WERI-Rb-1 (cell line): ENCODE measurements at places on chromosomes 7 and 10.

GRCh38 chr7:122064971-122065370 is 79.1 kb downstream of the AASS start:
- no peak for DNase-seq

DNA sequence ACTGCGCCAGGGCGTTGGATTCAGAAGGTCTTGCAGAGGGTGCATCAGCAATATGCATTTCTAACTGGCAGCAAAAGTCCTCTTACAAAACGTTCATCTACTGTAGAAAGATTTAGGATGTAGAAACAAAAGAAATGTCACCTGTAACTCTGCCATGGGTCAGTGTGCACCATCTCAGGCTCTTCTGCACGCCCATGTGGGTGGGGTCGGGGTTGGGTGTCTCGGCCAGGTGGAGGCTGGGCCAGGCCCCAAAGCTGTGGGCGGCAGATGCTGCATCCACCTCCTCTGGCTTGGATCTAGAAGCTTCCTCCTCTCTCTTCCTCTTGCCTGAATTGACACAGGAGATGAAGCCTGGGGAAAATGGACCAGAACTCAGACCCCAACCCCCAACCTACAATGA is 111.3 kb upstream of the PPP2R2D start:
- DNase-seq, result no peak

- peak; percentile 39 for DNase-seq
Observed at GRCh38 chr10:78664929-78665553, 403.7 kb upstream of the ZMIZ1 start.

- no peak for DNase-seq
Observed at GRCh38 chr10:112711366-112711765, 238.7 kb upstream of the TCF7L2 start.

GRCh38 chr7:157854066-157854891 is 517.5 kb downstream of the DNAJB6 start:
- DNase-seq, result no peak

DNA sequence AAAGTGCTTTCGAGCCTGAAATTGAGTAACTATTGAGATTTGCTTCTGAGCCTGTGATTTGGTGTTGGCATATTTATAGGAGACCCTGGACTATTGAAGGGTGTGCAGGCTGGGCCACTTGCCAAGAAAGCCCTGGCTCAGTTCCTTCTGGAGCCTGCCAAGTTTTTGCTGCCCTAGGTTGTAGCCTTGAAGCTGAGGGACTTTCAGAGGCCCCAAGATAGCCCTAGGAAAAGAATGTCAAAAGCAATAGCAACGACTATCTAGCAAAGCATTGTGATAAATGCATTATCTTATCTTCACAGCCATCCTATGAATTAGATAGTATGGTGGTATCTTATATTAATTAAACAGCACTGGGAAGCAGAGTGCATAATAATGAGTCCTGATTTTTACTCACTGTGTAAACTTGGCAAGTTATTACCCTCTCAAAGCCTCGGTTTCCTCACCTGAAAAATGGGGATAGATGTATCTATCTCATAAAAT is 473.7 kb upstream of the PODXL start:
- DNase-seq, result no peak

DNA sequence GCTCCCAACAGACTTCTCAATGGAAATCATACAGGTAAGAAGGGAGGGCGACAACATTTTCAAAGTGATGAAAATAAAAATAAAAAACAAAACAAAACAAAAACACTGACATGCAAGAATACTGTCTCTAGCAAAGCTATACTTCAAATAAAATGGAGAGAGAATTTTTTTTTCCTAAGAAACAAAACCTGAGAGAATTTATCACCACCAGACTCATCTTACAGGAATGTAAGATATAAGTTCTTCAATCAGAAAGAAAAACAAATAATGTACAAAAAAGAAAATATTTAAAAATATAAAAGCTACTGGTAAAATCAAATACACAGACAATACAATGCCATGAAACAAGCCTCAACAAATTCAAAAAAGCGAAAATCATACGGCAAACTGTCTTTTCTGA is 113.2 kb downstream of the NRBF2 start:
- no peak for DNase-seq

GRCh38 chr7:129188372-129188891 is at the start of gene SMO:
Gene SMO, plus strand, starts transcription at chr7:129188633. Its CDS starts 519 bp downstream, at chr7:129189152.
- DNase-seq, result peak; percentile 72

GRCh38 chr10:123883673-123884320 is 7.8 kb downstream of the CPXM2 start:
- no peak for DNase-seq

GRCh38 chr7:130278860-130279259 is 12.2 kb downstream of the CPA2 start:
- DNase-seq, result no peak

DNA sequence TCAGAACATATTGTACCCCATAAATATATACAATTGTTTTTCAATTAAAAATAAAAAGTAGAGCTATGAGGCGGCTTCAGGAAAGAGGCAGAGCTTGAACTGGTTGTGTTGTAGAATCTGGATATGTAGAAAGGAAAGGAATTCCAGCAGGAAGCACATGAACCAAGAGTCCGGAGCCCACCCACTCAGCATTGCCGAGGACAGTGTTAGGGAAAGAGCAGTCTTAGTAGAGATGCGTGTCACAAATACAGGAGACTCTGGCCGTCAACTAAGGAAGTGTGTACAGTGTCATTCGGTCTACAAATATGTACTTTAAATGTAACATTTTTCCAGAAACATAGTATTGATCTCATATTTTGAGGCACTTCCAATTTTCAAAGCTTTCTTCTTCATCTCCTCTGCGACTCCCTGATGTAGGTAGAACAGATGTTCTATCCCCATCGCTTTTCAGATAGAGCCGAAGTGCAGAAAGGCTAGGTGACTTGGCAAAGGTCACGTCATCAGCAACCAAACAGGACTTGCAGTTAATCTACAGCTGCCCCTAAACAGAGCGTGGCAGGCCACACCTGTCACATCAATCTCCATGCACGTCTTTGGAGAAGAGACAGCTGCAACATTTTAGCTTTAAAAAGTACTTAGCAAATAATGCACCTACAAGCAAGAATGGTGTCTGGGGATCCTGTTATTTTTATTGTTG is 25.3 kb upstream of the GJD4 start:
- no peak for DNase-seq

- no peak for DNase-seq
Observed at GRCh38 chr7:158409120-158409519, 178.5 kb downstream of the PTPRN2 start.

DNA sequence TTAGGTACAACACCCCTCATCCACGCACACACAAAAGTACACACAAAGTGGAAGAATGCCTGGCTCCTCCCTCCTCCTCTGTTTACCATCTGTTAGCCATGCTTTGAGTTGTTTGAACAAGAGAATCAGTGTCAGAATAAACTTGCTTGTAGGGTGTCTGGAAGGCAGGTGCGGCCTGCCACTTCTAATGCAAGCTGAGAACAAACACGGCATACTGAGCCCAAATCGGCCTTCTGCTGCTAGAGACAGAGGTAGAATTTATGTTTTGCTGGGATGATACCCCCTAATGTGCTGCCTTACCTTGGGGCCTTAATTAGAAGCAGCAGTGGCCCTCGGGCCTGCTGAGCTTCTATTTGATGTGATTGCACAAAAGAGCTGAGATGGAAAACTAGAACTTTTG is 24.9 kb upstream of the FAM180A start:
- DNase-seq, result no peak

DNA sequence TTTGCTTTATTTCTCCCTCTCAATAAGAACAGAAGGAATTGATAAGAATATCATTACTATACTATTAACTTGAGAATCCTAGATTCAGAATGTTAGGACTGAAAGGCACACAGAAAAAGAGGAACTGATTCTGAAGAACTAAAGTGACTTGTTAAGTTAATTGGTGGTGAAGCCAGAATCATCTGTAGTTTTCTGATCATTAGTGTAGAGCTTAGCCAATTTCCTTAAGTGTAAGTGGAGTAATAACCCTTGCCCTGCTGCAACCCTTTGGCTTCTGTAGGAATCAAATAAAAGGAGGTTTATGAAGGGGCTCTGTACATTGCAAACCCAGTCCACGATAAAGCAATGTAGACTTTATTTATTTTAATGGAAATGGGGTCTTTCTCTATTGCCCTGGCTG is 1186.0 kb downstream of the SORCS3 start:
- DNase-seq, result no peak

DNA sequence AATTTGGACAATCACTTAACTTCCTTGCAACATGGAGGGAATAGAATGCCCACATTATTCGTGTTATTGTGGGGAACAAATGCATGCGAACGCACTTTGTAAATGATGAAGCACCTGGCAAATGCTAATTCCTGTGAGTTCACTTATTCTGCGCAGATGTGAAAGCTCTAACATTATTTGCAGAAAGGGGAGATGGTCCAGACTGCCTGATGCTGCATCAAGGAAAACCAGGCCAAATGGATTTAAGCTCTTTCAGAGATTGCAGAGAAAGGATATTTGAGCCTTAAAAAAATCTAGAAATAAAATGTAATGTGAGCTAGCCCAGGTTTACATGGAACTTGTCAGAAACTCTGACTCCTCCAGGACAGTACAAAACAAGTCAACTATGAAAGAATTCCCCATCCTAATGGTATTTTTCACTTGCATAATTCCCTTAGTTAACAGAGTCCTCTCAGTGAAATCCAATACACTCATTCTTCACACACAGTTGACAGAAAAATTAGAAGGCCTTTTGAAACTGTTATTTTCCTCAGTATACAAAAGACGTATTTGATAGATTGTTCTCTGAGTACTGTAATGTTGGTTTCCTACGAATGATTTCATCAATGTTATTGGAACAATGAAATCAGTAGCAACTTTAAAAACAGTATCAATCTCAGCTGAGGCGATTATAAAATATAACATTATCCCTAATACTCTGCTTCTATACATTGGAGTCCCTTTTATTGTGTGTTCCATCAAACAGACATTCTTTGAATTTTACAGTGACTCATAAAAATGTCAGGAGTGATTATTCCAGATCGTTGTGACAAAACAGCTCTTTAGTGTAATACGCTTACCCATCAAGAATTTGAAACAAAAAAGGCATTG is 136.3 kb upstream of the ANK3 start:
- DNase-seq, result no peak

DNA sequence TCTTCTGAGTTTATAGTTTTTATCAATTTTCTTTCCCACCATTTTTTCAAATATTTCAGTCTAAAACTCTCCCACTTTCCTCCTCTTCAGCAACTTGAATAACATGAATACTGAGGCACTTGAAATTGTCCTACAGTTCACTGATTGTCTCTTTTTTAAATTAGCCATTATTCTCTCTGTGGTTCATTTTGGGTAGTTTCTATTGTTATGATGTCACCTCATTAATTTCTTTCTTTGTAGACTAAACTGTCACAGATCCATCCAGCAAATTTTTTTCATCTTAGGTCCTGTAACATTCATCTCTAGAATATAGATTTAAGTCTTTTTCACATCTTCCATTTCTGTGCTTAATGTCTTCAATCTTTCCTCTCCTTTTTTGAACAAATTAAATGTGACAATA is 144.8 kb downstream of the LRRN3 start:
- DNase-seq, result no peak

- DNase-seq, result no peak
Observed at GRCh38 chr7:39304668-39305405, 261.4 kb upstream of the YAE1 start.

- no peak for DNase-seq
Observed at GRCh38 chr10:49830016-49830415, 67.9 kb upstream of the OGDHL start.

DNA sequence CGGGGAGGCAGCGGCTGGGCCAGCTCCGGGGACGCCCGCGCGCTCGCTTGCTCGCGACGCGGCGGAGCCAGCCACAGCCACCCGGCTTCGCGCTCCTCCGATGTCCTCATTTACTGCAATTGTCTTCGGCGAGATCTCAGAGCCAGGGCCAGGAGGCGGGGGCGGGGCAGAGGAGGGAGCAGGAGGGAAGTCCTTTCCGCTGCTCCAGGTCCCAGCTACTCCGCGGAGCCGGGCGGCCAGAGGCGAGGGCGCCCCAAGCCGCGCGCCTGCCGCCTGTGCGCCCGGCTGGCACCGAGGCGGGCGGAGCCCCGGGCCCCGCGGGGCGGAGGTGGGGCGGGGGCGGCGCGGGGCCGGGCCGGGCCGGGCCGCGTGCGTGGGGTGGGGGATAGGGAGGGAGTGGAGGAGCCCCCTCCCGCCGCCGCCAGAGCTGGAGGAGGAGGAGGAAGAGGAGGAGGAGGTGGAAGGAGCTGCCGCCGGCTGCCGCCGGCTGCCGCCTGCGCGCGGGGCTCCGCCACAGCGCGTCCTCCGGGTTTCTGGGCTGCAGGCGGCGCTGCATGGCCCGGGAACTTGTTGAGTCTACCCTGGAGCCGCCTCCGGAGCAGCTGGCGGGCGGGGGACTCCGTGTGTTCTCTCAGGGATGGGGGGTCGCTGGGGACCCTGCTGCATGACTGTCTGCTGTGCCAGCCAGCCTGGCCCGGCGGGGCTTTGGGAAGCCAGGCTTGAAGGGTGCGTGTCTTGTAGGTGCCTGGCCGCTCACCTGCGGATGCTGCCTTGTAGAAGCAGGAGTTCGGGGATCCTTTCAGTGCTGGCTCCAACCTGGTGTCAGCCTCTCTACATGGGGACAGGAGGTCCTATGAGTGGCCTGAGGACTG is at the start of gene INSYN2A:
Gene INSYN2A (minus strand): TSS at position 310 of the 872 bp plus-strand sequence. CDS start 20,196 bp downstream, outside the sequence.
- DNase-seq, result peak; percentile 64

DNA sequence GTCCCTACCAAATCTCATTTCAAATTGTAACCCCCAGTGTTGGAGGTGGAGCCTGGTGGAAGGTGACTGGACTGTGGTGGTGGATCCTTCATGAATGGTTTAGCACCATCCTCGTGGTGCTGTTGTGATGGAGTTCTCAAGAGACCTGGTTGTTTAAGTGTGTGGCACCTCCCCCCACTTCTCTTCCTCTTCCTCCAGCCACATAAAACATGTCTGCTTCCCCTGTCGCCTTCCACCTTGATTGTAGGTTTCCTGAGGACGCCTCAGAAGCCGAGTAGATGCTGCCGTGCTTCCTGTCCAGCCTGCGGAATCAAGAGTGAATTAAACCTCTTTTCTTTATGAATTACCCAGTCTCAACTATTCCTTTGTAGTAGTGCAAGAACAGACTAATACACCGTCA is 21.0 kb downstream of the GRB10 start:
- no peak for DNase-seq

DNA sequence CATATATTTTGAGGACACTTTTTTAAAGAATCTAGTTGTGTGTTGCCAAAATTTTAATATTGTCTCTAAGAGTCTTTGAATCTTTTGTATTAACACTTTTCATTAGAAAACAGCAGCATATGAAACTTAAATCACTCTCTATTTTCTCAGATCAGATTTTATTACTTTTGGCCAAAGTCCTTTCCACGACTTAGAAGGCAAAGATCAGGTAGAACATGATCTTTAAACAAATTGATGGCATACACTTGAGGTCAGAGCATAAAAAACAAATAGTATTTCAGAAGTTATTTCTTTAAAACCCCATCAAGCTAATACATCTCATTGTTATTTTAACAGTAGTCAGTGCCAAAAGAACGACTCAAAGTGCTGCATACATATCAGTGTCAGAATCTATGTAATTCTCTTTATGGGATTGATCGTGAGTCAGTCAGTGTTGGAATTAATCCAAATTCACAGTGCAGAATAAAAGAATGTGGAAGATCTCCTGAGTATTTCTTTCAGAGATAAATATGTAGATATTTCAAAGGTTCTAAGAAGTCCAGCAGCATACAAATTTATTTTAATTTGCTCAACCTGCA is 9.6 kb upstream of the AGMO start:
- no peak for DNase-seq

GRCh38 chr7:121485467-121486243 is 89.5 kb upstream of the FAM3C start:
- DNase-seq, result no peak

GRCh38 chr7:39248692-39249090 is 271.0 kb downstream of the POU6F2 start:
- DNase-seq, result no peak
